ENCODE measurements at places on chromosomes 13 and 19. TPM values are rescaled to one million over a fixed set of nuclear protein-coding genes. Genes with fewer than 3 reads are reported as not detected.

GRCh38 chr19:6271721-6272410, 7.9 kb downstream of the MLLT1 start:
- no peak for DNase-seq

GRCh38 chr13:45137526-45137925, 17.2 kb downstream of the GTF2F2 start:
- DNase-seq: no peak

Gene IL11
- 3.1 TPM for total RNA-seq

Gene USHBP1
- 40.0 TPM for total RNA-seq

- DNase-seq: no peak
These were observed 607 bp upstream of the SYNE4 start for GRCh38 chr19:36009220-36009619.

Gene EFNB2
- 62.0 TPM for total RNA-seq

- DNase-seq: no peak
These were observed 33.2 kb upstream of the TFDP1 start for GRCh38 chr13:113551081-113552000.

DNA sequence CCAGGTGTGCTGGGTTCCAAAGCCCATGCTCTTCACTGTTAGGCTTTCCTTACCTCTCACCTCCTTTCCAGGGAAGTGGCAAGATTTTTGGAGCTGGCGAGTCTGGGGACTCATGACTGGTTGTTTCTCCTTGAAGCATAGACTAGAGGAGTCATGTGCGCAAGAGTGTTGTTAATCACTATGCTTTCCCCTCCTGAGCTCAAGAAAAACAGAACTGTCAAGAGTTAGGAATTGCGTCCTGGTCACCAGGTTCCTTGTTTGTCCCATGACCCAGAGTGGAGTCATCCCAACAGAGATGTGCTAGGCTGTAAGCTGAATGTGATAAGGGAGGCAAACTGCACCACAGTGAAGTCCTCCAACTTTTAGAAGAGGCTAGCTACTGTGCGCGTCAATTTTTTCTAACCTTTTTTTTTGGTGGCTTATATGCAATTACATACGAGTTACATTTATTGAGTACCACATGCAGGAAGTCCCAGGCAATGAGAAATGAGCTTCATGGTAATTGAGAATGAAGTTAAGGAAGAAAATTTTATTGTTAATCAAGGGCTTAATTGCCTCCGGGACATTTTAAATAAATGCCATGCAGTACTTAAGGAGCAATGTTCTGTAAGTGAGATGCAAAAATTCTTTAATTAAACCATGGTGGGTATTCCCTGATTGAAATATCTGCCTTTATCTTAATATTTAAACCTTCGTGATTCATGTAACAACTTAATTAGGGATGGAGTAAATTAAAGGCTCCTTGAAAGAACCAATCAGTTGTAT, 233.9 kb downstream of the ZIC5 start:
- DNase-seq: no peak

- DNase-seq: no peak
These were observed 23.4 kb downstream of the DGKH start for GRCh38 chr13:42071672-42072419.

Gene PCSK4
- total RNA-seq: 5.0 TPM

DNA sequence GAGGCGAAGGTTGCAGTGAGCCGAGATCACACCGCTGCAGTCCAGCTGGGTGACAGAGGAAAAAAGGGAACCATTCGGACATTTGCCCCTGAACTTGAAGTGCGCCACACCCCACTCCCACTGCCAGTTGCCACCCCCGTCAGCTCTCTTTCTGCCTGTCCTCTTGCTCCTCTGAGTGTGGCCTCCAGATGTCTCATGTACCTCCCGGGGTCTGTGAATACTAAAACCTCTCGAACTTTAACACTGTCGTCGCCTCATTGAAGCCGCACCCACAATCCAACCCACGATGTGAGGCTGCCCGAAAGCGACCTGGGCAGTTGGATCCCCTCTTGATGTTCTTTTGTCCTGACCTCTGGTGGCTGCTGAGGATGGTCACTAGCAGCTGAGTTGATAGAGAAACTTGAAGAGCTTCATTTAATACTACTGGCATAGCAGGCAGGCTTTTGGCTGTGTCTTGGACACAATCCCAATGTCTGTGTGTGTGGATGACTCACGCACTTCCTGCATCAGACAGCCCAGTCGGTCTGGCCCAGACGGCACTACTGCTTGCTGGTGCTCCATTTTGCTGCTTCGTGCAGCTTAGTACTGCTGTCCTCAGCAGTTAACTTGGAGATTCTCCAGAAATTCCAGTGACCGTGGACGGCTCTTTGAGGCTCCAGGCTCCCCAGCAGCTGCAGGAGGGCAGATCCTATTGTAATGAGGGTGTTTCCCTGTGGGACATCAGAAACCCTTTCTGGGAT, 4.2 kb downstream of the FPR3 start:
- DNase-seq: peak; percentile 68

GRCh38 chr19:4449022-4449638, 8.5 kb downstream of the UBXN6 start:
- no peak for DNase-seq

DNA sequence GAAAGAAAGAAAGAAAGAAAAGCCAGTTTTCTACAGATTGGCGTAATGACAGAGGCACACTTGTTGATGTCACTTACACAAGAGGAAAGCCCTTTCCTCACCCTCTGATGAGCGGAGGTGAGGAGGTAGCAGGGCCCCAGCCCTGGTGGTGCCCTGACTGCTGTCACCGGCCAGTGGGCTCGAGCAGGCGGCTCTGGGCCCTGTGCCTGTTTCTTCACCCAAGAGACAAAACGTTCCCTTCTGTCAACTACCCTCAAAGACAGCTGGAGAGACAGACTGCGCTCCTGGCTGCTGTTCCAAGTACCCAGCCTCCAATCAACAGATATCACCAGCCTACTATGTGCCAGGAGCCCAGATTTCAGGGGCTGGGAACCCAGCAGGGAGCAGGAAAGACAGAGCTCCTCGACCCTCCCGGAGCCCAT, 10.1 kb downstream of the EPS15L1 start:
- no peak for DNase-seq

DNA sequence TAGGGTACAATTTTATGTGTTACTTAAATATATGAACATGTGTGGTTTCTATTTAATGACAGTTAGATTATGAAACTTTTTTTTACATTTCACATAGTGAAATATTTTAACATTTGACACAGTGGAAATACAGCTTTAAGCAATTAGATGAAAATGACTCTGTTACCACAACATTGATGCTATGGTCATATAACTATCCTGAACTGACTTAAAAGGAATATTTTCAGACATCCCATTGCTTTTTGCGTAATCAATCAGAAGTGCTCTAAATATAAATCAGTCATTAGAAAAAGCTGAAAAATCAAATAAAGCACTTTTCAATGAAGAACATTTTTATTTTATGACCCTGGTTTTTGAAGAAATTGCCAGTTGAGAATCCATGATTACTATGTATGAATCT, 80.3 kb downstream of the UFM1 start:
- DNase-seq: no peak
